ENCODE measurements at places on chromosomes 6 and 20. TPM values are rescaled to one million over a fixed set of nuclear protein-coding genes. Genes with fewer than 3 reads are reported as not detected.

OLIG3 gene
- not detected for polyA plus RNA-seq

PNPLA1 gene
- not detected for polyA plus RNA-seq

ASIP gene
- 8.0 TPM for polyA plus RNA-seq

DNA sequence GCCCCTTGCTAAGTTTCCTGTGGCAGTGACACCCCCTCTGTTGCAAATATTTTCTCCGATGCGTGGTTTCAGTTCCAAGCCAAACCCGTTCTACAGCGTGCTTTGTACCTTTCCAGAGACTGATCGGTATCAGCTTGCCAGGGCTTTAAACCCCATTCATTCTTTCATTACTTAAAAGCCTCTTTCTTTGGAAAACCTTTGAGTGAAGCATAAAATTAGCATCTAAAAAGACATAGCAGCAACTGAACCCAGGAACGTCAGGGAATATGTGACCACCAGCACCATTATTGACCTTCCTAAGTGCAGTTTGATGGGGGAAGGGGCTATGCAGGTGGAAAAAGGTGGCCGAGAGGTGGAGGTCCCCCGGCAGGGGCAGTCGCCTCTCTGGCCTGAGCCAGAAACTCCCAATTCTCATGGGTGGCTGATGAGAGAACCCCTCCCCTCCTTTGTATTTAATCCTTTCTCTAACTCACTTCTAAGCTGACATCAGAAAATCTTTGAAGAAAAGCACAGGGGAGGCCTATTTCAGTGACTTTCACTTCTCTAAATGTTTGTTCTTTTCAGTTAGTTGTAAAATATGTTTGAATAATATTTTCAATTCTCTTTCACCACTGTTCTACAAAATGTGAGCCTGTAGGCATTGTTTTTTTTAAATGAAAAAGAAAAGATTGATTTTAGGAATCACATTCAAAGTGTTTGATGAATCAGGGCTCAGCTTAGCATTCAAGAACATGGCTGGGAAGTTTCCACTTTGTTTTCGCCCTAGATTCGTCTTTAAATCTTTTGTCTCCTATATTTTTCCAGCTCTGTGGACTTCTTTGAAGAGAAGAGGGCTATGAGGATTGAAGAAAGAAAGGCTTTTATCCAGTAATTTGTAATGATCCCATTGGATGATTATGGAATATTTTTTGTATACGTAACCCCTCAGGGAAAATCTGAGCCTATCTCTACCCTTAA, 89.2 kb downstream of the RSPH3 start:
- no peak for DNase-seq

DNA sequence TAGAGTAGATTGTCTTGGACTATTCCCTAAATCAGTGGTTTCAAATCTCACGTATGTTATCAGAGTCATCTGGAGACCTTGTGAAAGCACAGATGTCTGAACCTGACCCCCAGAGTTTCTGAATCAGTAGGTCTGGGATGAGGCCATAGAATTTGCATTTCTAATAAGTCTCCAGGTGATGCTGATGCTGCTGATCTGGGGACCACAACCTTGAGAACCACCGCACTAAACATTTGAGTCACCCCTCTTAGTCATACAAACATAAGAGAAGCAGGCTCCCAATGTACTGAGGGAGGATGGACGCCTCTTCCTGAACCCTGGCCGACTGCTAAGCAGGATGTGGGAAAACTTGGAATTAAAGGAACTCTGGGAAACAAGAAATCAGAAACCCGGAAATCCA, 187.8 kb upstream of the PRDM1 start:
- DNase-seq = no peak

LTA gene
- polyA plus RNA-seq = 0.07 TPM

DNA sequence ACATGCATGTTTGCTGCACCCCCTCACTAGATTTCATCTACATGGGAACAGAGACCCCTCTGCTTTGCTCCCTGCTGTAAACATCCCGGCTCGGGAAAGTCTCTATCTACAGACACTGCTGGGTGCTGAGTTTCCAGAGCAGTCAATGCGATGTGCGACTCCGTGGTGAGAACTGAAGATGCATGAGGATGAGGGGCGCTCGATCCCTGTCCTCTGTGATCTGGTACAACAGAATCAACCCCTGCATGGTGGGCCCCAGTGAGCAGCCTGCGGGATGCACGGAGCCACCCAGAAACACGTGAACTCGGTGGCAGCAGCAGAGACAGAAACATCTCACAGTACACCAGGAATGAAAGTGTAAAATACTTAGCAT, 83.1 kb downstream of the THBS2 start:
- no peak for DNase-seq

- no peak for DNase-seq
These were observed 251.1 kb downstream of the FOXC1 start for GRCh38 chr6:1860756-1861348.

GRCh38 chr6:95091823-95092436, 485.4 kb upstream of the MANEA start:
- DNase-seq = no peak

CCM2L gene
- 10.3 TPM for polyA plus RNA-seq

- DNase-seq = peak; percentile 17
These were observed 223.4 kb upstream of the FOXA2 start for GRCh38 chr20:22807646-22808244.

TFAP2D gene
- not detected for polyA plus RNA-seq

DNA sequence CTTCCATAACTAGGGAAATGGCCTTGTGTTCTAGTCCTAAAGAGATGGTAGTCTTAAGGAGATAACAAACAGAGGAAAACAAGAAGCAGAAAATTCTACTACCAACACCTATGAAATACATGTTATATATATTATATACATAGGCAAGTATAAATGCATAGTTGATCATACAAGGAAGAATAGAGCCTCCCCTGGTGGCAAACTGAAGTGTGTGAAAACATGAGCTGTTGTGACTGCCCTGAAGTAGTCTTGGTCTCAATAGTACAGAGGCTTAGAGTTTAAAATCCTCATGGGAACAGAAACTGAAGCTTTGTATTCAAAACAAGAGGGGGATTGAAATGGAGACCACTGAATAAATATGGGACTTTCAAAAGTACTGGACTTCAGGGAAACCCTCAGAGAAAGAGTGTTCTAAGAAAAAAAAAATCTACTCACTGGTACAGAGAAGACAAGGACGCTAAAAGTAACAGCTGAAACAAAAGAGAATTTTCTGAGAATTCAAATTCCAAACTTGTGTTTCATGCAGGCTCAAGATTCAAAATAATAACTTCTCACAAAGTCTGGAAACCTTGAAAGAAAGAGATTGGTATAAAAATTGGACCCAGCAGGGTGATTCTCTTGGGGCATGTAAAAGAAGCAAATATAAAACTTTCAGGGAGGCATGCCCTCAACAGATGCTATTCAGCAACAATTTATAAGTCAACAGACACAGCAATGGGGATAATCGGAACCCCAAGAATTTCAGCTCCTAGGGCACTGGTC, 59.7 kb upstream of the SAMD3 start:
- DNase-seq = no peak

- peak; percentile 74 for DNase-seq
These were observed 7.9 kb downstream of the NKX2-2 start for GRCh38 chr20:21505810-21506530.

GRCh38 chr6:118186672-118187567, 279.9 kb downstream of the SLC35F1 start:
- no peak for DNase-seq

NUP153 gene
- polyA plus RNA-seq = 7.5 TPM

DNA sequence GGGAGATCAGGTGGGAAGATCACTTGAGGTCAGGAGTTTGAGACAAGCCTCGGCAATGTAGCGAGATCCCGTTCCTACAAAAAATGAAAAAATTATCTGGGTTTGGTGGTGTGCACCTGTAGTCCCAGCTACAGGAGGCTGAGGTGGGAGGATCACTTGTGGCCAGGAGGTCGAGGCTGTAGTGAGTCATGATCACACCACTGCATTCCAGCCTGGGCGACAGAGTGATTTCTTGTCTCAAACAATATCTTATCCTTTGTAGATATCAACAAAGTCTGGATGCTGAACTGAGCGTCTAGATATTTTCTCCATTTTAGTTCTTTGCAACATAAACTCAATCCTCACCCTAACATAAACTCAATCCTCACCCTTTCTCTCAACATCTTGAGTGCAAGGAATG, 197.6 kb downstream of the DTNBP1 start:
- DNase-seq = no peak

DNA sequence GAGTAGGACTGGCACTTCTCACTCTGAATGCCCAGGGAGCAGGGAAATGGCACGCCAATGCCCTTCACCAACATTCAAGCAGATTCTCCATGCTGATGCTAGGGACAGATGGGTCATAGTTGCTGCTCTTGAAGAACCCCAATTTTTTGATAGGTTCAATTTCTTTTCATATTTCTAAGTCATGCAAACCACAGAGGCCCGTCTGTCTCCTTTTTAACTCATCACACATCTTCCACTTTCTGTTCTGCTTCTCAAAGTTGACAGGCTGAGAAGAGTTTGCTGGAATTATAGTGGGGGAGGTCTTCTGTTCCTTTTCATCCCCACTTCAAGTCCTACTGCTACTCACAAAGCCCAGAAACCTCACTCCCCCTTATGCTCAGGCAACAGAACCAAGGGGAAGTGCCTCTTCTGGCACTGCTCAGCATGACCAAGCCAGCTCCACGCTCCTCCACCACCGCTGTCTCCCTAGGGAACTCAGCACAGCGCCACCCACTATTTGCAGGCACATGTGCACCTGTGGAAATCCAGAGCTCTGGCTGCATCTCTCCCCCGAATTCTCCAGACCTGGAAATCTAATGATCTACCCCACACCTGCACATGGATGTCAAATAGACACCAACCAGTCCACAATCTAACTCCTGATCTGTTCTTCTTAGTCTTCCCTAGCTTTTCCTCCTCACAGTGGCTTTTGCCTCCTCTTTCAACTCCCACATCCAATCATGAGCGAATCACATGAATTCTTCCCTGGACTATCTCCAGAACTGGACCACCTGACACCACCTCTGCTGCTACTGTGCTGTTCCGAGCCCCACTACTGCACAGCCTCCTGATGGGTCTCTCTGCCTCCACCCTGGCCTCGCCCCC, 10.7 kb downstream of the ZBTB24 start:
- DNase-seq = no peak

GRCh38 chr6:41424370-41425058, 89.1 kb downstream of the NCR2 start:
- DNase-seq = peak; percentile 93

DNA sequence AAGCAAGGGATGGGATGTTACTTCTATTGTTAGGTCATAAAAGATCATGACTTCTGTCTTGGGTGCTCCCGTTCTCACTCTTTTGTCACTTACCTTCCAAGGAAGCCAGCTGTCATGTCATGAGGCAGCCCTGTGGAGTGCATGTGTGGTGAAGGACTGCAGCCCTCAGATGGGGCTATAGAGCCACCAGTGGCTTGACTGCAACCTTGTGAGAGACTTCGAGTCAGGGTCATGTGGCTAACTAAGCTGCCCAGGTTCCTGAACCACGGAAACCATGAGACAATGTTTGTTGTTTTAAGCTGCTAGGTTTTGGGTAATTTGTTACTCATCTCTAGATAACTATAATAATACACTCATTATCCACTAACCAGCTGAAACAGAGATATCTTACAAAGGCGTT, 477.1 kb downstream of the BTBD3 start:
- no peak for DNase-seq

DNA sequence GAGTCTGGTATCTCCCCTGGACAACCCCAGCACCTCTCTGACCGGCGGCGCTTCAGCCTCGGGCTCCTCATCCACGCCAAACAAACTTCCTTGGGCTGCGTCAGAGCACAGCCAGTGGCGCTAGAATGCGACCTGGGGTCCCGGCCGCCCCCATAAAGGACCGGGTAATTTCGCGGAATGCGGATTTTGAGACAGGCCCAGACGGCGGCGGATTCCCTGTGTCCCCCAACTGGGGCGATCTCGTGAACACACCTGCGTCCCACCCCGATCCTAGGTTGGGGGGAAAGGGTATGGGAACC, 1.6 kb downstream of the FOXP4 start:
- DNase-seq = no peak

FAM210B gene
- polyA plus RNA-seq = 29.4 TPM

DNA sequence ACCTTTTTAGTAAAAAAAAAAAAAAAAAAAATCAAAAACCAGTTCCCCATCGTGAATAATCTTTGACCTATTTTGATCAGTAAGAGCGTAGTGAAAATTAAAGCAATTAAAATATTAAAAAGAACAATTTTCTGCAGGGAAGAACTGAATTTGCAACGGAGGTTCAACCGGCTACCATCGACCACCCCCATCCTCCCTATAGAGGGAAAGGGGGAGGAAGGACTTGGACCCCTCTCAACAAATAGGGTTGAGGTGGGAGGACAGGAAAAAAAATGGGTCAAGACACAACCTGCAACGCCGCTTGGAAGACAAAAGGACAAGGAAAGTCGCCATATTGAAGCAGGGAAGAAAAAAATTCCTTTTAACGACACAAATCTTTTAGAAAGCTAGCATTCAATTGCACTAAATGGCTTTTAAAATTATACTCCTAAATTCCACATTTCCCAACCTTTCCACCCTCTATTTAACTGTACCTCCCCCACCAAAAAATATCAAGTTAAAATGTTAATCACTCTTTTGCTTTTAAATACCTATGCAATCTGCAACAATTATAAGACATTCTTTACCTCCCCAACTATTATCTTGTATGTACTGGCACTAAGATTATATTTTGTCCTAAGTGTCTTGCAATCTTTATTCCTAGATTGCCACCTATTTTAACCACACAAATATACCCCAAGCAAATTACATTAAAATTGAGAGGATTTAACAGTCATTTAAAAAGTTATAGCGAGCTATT, 1.7 kb downstream of the PPP1R10 start:
- DNase-seq = no peak

KIF6 gene
- 0.43 TPM for polyA plus RNA-seq

BNIP5 gene
- polyA plus RNA-seq = 0.02 TPM

DNA sequence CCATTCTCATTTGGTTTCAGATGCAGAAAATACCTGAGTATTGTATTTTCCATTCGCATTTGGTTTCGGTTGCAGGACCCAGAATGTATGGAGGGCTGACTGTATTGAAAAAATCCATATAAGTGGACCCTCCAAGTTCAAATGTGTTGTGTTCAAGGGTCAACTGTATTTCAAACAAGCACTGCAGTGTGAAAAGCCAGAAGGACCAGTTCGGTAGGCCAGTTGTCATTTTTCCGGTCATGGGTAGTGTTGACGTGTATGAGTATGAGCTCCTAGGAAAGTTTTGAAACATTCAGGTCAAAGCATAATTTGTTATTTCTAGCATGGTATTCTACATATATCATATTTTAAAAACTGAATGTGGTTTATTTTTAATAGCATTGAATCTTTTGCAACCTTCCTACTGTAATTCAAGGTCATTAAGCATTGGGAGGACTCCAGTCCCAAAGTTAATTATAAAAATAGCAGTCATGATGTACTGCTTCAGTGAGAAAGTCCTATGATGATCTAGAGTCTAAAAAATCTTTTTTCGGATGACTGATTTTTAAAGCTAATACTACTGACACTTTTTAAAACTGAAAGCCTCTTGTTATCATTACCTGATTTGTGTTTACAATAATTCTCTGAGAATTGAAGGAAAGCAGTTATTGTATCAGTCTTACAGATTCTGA, 18.9 kb downstream of the NHSL1 start:
- no peak for DNase-seq

SLC25A27 gene
- 17.0 TPM for polyA plus RNA-seq
